NCI-H774 (cell line): ENCODE measurements at places on chromosomes 1 and 21.

DNA sequence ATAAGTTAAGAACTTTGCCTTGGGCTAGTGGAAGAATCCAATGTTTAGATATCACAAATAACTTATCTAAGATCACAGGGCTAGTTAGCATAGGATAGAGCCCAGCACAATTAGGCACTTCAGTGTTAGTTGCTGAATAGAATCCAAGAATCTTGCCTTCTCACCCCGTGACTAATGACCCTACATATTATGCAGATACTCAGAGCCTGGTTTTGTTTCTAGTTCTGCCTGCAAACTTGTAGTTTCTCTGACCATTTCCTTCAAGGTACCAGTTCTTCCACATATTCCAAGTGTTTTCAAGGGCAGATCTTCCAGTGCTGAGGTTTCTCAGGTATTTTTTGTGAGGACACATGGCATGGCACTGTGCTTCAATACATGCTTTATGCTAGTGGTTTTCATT is 239.3 kb downstream of the KCNK2 start:
- no peak for DNase-seq

- no peak for DNase-seq
Observed at GRCh38 chr1:218931324-218931723, 242.4 kb upstream of the LYPLAL1 start.

GRCh38 chr1:12203216-12204007 is 26.4 kb upstream of the VPS13D start:
- DNase-seq: no peak

GRCh38 chr1:38991638-38992411 is 749 bp downstream of the AKIRIN1 start:
- no peak for DNase-seq

DNA sequence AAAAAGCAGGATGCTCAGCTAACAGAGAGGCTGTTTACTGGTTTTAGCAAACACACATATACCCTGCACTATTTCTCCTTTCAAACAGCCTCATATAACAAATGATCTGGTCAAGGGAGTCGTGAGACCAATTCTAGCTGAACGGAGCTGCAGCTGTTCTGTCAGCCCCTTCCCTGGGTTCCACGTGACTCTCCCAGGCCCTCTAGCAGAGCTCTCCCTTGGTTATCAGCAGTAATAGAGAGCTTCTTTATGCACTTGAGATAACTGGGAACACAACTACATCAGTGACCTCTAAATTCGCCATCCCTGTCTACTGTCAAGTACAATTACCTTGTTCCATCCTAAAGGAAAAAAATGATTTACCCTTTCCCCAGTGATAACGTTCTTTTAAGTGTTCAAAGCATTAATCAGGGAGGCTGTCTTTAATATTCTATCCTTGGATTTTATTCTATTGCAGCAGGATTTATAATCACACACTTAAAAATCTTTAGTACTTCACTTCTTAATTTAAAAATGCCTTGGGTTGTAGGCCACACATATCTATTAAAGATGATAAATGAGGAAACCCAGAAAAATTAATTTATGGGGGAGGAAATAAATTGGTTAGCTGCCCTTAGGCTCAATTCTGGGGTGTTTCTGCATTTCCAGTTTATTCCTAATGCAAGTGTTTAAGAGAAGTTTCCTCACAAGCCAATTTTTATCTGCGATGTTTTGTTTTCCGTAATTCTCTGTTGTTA is 28.2 kb downstream of the PTGER3 start:
- no peak for DNase-seq

- no peak for DNase-seq
Observed at GRCh38 chr1:229241390-229241789, 29.5 kb upstream of the RAB4A start.

DNA sequence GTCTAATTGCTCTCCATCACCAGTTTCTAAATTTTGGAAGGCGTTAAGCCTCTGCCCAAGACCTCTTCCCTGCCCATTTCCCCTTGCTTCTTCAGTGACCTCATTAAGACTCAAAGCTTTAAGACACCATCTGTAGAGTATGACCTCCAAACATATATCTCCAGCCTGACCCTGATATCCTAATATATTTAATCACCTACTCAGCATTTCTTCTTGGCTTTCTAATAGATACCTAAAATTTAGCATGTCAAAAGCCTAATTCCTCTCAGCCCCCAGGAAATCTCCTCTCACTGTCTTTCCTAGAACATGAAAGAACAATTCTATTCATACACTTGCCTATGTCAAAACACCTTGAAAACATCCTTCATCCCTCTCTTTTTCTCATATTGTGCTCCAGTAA is 235.5 kb upstream of the HOOK1 start:
- DNase-seq: no peak

- DNase-seq: peak; percentile 19
Observed at GRCh38 chr21:36630485-36631206, 68.3 kb upstream of the SIM2 start.

GRCh38 chr21:42056468-42056867 is 14.6 kb upstream of the UMODL1 start:
- DNase-seq: no peak

DNA sequence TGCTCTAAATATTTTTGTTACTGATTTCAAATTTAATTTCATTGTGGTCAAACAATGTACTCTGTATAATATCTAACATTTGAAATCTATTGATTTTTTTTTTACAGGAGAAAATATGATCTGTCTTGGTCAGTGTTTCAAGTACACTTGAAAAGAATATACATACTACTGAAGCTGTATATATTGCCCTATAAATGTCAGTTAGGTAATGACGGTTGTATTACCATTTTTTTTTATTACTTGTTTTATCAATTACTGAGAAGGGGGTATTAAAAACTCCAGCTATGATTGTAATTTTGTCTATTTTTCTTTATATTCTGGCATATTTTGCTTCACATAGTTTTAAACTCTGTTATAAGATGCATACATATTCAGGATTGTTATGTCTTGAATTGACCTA is 59.7 kb upstream of the CACHD1 start:
- no peak for DNase-seq

DNA sequence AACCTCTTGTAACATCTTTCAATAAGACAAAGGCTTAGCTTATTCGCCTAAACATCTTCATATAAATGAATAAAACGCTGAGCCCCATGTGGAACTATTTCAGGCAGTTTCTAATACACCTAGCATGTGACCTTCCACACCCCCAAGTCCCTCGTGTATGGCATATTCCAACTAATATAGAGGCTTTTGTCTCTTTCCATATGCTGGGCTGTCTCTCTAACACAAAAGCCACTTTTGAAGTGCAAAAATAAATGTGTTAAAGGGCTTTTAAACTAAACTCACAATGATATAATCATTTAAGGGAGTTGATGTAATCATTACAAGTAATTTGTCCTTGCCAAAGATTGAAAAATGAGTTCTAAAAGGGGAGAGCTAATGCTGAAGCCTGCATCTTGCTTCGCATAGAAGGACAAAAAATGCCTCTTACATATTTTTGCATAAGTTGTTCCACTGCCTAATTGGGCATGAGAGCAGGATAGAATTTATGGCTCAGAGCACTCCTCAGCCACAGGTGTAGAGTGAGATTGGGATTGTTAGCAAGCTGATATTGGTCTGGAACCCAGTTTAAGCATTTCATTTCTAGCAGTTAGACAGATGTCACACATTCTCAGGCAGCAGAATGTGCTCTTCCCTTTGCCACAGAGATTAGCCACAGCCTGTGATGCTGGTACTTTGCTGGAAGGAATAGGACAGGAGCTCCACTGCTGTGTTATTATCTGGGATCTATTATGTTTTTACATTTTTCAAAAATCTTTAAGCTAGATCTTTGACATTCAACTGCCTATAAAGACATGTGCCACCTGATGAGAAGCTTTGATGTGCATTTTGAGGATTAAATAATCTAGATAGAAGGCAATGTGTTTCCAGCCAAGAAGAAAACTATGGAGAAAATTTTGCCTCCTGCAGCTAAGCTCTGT is 1044.4 kb downstream of the ADGRL2 start:
- DNase-seq: no peak

DNA sequence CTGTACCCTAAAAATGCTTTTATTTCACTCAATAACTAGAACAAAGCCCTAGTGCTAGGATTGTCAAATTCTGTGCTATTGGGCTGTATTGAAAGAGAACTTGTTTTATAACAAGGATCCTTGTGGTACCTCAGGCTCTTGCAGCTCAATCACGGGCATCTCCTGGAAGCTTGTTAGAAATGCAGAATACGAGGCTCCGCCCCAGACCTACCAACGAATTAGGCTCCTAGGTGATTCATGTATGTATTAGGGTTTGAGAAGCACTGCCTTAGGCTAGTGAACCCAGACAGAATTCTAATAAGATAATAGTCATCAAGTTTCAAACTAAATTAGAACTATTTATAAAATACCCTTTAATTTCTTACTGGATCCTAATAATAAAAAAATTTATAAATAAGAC is 45.6 kb downstream of the ZZZ3 start:
- no peak for DNase-seq

- no peak for DNase-seq
Observed at GRCh38 chr1:192580351-192580962, 4.9 kb downstream of the RGS1 start.

DNA sequence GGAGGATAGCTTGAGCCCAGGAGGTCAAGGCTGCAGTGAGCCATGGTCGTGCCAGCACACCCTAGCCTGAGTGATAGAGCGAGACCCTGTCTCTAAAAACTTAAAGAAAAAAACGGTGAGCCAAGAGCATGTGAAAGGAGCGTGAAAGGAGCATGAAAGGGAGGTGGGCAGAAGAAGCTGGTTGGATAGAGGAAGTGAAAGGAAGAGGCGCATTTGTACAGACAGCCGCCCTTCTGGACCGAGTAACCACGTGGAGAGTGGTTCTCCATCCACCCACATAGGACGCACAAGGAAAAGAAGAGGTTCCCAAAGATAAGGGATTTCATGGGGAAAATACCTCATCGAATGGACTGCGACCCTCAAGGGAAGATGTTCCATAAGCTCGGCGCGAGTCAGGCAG is 60.4 kb upstream of the IFNAR2 start:
- no peak for DNase-seq

DNA sequence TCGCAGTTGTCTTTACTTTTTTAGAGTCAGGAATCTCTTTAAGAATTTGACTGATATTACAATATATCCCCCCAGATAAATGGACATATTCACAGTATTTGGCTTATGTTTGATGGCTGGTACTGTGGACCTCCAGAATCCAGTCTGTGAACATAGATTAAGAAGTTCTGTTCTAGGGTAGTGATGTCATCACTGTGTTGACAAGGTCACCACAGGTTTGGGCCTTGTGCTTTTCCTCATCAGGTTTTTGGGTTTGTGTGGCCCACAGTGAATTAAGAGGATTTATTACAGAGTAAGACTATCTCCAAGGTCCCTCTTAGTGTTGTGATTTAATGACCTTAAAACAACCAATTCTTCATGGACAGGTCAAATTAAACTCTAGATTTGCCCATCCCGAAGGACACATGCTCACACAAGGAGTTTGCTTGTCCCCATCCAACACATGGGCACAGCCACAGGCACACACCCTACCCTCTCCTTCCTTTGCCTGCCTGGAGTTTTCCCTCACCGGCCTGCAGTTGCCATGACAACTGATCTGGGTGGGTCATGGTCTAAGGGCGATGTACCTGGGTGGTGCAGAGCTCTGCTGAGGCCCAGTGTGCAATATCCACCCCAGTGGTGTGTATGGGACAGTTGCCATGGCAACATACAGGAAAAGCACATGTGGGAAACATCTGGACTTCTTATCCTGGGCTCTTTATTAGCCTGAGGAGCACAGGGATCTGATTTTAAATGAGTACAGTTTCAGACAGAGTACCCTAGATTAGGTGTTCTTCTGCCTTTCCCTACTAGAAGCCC is 98.6 kb downstream of the NAV1 start:
- no peak for DNase-seq

- DNase-seq: peak; percentile 37
Observed at GRCh38 chr1:84996846-84997666, at the start of gene MCOLN2. TSS of gene MCOLN2 (minus strand) at chr1:84997113. CDS start at chr1:84996872, 241 bp downstream.

DNA sequence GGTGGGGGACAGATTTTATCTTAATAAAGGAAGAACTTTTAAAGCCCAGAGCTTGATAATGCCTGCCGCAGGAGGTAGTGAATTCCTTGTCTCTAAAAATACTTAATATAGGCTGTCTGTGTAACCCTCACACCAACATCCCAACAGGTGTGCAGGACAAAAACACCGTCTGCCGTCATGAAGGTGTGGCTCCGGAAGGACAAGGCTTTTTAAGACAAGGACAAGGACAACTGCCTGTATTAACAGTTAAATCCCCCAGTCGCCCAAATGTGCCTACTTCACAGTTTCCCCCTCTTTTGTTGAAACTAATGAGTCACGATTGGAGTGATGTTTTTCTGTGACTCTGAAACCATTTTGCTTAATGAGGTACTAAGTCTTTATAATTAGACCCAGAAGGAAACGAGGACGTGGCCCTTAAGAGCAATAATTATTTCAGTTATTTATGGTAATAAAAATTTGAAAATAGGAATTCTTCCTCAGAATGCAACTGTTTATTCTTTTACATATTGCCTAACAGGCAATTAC is 27.3 kb upstream of the SPATA6 start:
- no peak for DNase-seq

DNA sequence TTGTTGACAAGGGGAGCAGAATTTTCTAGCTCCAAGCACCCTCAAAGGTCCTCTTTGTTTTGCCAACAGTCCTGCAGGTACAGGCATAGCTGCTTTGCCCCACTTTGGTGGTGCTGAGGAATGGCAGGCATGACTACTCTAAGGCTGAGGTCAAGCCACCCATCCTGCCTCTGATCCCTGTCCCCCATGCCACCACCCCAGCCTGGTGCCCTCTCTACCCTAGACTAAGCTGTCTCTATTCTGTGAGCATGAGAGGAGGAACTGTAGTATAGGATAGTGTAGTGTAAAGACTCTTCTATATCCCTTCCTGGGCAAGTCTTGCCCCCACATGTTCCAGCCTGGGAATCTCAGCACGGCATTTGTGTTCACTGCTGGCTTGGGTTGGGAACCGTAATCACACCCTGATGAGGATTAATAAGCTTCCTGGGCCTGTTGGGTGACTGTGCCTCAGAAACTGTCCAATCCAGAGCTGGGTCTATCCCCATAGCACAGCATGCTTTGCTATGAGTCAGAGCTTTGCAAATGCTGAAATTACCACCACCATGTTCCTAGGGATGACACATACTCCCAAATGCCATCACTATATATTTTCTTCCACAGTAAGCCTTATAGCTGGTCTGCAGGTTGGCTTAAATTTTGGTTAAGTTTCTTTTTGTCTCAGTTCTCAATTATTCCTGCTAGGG is 105.7 kb upstream of the PPP2R5A start:
- DNase-seq: no peak

GRCh38 chr1:209989525-209989924 is 51.5 kb downstream of the SYT14 start:
- DNase-seq: peak; percentile 6

DNA sequence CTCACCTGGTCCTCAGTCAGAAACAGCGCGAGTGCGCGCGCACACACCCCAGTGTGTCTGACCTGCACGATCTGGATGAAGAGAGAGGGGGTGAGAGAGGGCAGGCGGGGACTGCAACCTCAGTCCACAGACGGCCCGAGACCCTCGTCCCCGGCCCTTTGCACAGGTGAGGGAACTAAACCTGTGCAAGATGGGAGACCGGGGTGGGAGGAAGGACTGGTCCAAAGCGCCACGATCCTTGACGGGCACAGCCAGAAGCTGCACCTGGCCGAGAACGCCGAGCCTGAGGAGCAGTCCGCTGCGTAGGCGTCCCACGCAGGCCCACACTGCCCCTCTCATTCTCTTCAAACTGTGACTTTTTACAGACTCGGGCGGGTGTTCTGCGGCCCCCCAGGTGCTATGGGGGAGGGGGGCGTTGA is 519 bp upstream of the IQCC start:
- DNase-seq: no peak
